Hair follicle dermal papilla cell (primary cell): ENCODE measurements at places on chromosomes 4 and X. TPM values are rescaled to one million over a fixed set of nuclear protein-coding genes. Genes with fewer than 3 reads are reported as not detected.

The CFAP99 gene
- total RNA-seq = not detected in 2 replicates

The FAM47E gene
- 0.36 and 0.97 TPM in 2 replicates for total RNA-seq

The XPNPEP2 gene
- total RNA-seq = 6.0 and 9.9 TPM in 2 replicates

The FAAH2 gene
- 0.24 and 0.32 TPM in 2 replicates for total RNA-seq

The KANTR gene
- total RNA-seq = 7.2 and 8.9 TPM in 2 replicates

The BLOC1S4 gene
- total RNA-seq = 14.9 and 17.7 TPM in 2 replicates

The ATOH1 gene
- not detected in 2 replicates for total RNA-seq

The PCYT1B gene
- 1.6 and 2.6 TPM in 2 replicates for total RNA-seq

The ANOS1 gene
- total RNA-seq = 0.12 and 0.49 TPM in 2 replicates

The MAGED4B gene
- 72.4 and 78.0 TPM in 2 replicates for total RNA-seq

The MAPK10 gene
- 6.3 and 10.9 TPM in 2 replicates for total RNA-seq
